ENCODE measurements at places on chromosomes 12 and 14.

- no peak for DNase-seq
These were observed 4.6 kb downstream of the AQP2 start for GRCh38 chr12:49954863-49955830.

GRCh38 chr14:54087376-54087775 is 130.8 kb upstream of the BMP4 start:
- DNase-seq = no peak

- DNase-seq = peak; percentile 51
These were observed 891 bp downstream of the PLEKHA5 start for GRCh38 chr12:19130224-19131024.

DNA sequence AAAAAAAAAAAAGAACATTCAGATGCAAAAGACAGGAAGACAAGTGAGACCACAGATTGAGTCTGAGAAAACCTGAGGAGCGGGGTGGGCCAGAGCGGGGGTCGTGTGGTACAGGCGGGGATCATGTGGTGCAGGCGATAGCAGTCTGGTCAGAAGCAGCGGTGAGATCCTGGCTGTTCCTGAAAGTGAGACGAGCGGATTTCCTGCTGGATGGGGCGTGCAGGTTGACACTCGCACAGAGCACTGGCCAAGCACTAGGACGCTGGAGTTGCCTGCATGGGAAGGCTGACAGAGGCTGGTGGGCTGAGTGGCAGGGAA is 35.7 kb downstream of the CDC42BPB start:
- DNase-seq = no peak

GRCh38 chr12:130199581-130200390 is 37.5 kb downstream of the FZD10 start:
- no peak for DNase-seq

- DNase-seq = no peak
These were observed 37.3 kb downstream of the SIX4 start for GRCh38 chr14:60686865-60687264.

GRCh38 chr12:51962737-51963136 is 11.2 kb downstream of the ACVR1B start:
- DNase-seq = no peak

GRCh38 chr14:102633906-102634595 is 41.6 kb downstream of the RCOR1 start:
- no peak for DNase-seq

DNA sequence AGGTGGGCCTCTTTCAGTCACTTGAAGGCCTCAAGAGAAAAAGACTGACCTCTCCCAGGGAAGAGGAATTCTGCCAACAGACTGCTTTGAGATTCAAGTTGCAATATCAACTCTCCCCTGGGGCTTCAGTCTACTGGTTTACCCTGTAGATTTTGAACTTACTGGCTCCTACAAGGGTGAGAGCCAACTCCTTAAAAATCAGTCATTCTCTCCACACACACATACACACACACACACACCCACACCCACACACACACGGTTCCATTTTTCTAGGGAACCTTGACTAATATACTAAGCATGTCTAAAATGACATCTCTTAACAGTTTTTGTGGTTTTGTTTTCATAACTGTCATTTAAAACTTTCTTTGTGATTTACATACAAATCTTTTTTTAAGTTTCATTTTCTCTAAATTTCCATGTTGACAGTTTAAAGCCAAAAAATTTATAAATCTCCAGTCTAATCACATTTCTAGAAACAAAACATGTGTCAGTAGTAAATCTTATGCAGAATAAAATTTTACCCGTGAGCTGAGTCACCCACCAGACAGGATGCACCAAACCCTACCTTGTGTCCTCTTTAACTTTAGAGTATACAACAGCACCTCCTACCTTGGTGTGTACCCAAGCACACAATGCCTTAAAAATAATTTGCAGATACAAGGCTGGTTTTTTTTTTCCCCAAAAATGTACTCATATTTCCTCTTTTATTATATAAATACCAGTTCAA is 394.6 kb downstream of the AEBP2 start:
- no peak for DNase-seq

DNA sequence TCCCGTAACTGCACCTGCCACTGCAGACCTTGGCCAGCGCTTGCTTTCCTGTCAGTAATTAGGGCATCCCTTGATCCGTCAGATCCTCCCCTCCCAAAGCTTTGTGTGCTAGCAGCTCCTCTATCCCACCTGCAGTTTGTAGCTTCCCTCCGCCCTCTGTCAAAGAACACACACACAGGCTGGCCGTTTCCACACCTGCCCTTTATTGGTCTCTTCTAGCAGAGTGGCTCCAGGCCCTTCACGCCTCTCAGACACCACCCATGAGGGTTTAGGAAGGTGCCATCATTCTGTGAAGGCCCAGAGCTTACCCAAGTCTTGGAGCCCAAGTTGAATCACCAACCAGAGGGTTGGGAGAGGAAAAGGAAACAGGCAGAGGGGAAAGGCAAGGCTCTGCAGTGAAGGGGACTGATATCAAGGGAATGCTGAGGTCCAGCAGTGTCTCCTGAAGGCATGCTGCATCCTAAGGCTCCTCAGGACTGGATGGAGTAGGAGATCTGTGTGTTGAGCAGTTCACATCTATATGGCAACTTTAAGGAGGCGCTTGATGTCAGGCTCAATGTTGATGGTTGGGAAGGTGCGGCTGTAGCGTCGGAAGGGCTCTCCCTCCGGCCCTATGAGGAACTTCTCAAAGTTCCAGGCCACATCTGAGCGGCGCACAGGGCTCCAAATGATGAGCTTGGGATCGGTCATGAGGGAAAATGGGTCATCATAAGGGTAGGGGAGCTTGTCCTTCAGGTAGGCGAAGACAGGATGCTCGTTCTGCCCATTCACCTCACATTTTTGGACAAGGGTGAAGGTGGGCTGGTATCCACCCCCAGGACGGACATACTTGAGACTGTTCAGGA is 3.4 kb downstream of the GPX2 start:
- DNase-seq = no peak

DNA sequence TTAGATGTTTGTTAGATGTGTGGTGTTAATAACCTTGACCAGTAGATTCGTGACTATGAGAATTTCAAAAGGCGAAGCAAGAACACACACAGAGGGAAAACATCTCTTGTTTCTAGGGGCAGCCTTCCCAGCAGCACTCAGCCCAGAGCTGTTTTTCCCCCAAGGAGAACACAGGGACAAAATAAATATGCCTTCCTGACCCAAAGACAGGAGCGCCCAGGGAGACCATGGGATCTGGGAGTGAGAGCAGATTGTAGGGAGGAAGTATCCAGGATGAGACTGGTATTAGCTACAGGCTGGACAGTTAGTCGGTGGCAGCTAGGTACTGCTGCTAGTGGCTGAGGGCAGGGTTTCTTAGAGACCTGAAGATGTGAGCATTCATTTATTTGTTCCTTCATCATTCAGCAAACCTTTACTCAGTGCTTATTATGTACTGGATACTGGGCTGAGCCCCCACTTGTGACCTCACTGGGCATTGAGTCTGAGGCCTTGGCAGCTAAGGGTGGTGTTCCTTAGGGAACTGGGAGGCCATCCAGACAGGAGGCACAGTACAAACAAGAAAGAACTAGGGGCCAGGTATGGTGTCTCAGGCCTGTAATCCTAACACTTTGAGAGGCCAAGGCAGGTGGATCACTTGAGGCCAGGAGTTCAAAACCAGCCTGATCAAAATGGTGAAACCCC is 469.8 kb downstream of the ZFP36L1 start:
- DNase-seq = no peak
